Mesenteric fat pad (tissue), 1 donor: ENCODE measurements at places on chromosomes 12 and 14. TPM values are rescaled to one million over a fixed set of nuclear protein-coding genes. Genes with fewer than 3 reads are reported as not detected.

GRCh38 chr14:72679141-72679535 is 214.8 kb downstream of the DPF3 start:
- DNase-seq, result no peak

DNA sequence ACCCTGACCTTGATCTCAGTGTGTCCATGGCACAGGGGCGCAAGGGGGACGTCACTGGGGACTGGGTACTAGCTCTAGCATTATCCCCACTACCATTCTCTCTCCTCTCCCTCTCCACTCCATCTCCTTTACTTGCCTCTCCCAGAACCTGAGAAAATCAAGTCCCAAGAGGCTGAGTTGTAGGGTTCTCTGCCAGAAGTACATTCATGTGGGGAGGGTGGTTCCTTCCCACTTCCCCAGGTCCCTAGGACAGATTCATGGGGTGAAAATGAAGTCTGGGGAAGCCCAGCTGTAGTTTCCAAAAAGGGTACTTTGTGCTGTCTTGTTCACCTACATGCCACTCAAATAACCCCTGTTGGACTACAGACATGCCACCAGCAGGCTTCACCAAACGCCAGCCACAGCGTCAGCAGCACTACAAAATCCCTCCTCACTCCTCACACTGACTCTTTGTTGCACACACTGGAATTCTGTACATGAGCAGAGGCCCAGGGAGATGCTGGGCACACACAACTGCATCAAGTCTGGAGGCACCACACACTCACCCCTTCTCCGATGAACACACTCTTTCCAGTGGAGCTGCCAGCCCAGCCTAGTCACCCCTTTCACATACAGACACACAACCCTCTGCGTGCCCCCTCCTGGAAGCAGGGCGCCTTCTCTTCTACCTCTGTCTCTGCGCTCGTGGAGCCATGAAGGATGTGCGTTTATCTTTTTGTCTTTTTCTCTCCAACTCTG is 6.9 kb downstream of the RARG start:
- DNase-seq, result no peak

GRCh38 chr12:10503460-10503859 is 2.2 kb upstream of the EIF2S3B start:
- DNase-seq, result no peak

GRCh38 chr14:89227496-89227836 is 189.6 kb downstream of the FOXN3 start:
- DNase-seq, result no peak

GRCh38 chr12:5882511-5883190 is 62.4 kb downstream of the ANO2 start:
- peak; percentile 41 for DNase-seq

GRCh38 chr14:98375566-98375965 is 896.4 kb downstream of the BCL11B start:
- no peak for DNase-seq

DNA sequence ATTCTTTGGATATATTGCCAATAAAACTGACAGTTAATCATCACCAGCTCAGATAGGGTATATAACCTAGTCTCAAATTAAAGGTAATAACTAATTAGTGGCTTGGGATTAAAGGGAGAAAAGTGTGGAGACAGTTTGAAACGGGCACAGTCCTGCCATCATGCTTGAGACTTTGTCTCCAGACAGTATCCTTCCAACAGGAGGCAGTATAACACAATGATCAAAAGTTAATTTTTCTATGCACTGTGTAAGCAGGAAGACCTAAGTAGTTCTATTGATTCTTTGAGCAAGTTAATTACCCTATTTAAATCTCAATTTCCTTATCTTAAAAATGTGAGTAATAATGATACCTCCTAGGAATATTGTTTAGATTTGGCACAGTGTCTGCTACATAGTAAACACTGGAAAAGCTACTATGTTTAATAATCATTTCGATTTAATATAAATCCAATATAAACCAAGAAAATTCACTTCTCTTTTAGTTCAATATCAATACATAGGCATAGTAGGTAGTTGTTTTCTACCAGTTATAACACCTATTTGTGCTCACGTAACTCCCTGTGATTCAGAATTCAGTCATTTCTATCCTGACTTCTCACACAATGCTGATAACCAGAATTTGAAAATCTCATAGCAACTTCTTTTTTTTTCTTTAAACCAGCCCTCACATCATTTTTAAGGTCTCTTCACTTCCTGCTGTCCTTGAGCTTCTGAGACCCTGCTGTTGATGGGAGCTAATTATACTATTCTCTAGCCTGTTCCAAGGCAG is 53.7 kb downstream of the GALNT4 start:
- DNase-seq, result no peak

DNA sequence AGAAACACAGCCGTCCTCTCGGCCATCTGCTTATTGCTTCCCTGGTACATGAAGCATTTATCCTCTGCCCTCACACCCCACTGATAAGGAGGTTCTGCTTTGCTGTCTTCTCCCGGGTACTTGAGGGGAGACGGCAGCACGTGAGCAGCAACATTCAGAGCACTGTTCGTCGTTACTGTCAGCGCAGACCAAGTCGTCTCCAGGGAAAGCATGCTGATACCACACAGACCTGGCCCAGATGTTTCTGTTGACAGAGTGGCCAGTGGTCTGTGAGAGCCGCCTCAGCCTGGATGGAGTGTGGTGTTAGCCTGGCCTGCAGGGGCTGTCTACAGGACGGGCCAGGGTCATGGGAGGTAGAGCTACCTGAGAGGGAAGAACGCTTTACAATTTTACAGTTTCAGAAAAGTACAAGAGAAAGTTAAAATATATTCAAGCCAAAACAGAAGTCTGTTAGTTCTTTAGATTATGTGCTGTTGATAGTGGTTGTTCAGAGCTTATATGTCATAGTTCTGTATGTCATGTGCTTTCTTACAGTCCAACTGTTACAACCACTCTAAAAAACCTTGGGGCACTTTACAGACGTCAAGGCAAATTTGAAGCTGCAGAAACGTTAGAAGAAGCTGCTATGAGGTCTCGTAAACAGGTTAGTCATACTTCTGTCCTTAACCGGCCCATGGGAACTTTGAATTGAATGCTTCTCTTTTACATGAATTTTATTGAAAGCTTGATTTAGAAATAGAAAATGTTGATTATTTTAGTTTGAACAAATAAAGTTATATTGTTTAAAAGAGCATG is 38.2 kb downstream of the XRCC3 start:
- no peak for DNase-seq

DNA sequence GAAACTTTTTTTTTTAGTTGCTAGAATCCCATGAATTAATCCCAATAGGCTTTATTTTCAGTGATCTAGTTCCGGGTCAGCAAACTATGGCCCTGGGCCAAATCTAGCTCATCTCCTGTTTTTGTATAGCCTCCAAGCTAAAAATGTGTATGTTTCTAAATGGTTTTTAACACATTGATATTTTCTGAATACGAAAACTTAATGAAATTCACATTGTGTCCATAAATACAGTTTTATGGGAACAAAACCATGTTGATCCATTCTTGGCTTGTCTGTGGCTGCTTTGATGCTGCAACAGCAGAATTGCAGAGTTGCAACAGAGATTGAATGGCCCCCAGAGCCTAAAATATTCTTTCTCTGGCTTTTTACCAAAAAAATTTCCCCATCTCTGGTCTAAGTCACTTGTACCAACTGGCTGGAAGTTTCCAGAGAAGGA is 47.5 kb downstream of the ZNF664 start:
- no peak for DNase-seq

DNA sequence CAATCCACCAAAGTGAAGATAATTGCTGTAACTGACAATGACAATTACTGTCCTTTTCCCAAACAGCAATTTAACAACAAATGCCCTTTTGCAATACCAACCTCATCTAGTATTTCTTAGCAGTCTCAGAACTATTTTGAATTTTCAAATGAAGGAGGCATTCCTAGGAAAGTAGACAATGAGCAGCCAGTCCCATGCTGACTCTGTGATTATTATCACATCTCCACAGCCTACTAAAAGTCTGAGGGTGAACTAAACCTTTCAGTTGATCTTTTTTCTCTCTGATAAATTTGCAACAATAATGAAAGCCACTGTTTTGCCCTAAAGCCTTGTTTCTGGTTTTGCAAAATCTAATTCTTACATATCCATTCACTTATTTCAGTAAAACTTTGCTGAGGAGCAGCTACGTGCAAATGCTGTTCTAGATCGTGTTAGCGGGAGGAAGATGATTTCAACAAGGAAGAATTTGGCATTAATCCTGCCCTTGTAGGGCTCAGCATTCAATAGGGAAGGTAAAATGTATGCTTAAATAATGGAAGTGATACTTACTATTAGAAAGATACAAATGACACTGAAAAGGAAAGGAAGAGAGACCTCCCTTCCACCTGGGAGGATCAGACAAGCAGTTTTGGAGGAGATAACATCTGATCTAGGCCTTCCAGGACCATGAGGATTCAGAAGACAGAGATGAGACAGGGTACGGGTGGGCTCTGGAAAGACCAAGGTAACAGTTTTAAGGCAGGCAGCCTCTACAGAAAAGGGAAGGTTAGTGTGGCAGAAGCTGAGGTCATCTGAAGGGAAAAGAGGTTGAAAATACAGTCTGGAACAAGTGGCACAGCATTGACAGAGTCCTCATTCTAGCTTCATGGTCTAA is 47.4 kb downstream of the SLC38A1 start:
- no peak for DNase-seq

GRCh38 chr12:96210376-96211055 is 16.3 kb downstream of the ELK3 start:
- no peak for DNase-seq

GRCh38 chr14:29126865-29127264 is 360.3 kb downstream of the FOXG1 start:
- no peak for DNase-seq

The BICDL1 gene
- 0.39 TPM for total RNA-seq

The SOX5 gene
- 31.0 TPM for total RNA-seq
